ENCODE measurements at places on chromosomes 5 and 9.

DNA sequence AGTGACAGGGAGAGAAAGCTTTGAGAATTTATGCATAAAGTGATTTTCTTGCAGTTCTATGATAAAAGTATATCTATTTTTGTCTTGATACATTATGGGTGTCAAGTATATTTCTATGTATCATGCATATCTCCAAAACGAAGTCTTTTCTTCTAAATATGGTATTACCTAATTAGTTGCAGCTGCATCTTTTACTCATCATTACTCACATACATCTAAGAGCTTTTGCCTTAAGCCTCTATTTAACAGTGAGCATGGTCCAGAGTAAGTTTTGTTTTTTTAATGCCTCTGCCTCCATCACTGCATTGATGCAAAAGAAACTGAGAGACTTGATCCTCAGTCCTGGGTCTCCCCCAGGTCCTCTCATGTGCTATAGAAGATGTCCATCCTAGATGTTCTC is 40.0 kb upstream of the SMC5 start:
- DNase-seq: peak; percentile 37

GRCh38 chr9:123631862-123632261 is 275.9 kb downstream of the CRB2 start:
- DNase-seq: no peak

DNA sequence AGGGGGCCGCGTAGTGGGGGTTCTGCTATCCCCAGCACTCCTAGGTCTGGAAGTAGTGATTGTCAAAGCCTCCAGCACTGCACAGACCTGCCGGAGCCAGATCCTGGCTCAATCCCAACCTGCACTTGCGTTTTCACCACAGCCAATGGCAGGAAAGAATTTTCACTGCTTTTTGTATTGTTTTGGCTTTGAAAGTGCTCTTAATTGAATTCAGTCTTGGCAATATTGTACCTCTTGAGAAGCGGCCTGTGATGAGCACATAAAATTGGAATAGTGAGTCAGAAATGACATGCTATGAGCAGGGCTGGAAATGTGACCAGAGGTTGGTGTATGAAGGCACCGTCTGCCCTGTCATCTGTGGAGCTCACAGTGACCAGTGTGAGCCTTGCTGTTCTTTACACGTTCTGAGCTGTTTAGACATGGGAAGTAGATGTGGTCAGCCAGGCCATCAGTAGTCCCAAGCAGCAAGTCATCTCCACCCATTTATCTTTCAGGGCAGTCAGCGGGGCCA is 41.5 kb downstream of the SECISBP2 start:
- DNase-seq: no peak

DNA sequence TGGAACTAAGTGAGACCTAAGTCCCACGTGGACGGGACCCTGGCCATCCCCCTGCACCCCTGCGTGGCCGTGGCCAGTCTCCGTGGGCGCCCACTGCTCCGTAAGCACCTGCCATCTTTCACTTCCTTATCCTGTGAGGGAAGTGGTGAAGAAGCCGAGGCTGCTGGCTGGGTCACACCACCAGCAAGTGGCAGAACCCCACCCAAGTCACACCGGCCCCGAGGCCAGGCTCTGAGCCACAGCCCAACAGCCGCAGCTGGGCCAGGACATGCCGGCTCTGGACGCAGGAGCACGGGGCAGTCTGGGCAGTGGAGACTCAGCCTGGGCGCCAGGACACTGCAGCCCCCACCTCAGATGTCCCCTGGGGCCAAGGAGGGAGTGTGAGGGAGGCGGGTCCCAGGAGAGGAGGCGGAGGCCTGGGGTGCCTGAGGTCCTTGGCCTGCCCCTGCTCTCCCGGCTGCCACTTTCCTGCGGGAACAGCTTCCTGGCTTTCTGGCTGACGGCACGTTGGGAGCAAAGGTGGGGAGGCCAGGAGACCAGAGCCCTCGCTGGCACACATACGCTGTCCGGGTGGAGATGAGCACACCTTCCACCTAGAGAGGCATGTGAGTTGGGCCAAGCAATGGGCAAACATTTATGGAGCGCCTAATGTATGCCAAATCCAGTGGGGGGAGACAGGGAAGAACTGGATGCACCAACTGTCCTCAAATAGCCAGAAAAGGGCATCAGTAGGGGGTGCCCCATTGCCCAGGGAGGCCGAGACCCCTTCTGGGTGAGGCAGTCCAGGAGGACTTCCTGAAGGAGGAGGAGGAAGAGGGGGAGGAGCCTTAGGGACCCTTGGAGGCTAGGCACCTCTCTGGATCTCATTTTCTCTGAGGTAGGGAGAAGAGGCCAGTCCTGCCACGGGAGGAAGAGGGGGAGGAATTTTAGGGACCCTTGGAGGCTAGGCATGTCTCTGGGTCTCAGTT is 43.9 kb upstream of the EGFL7 start:
- no peak for DNase-seq

- DNase-seq: peak; percentile 86
Observed at GRCh38 chr5:126384985-126385384, 38.2 kb upstream of the GRAMD2B start.

- no peak for DNase-seq
Observed at GRCh38 chr9:130523921-130524320, 55.5 kb upstream of the FUBP3 start.

DNA sequence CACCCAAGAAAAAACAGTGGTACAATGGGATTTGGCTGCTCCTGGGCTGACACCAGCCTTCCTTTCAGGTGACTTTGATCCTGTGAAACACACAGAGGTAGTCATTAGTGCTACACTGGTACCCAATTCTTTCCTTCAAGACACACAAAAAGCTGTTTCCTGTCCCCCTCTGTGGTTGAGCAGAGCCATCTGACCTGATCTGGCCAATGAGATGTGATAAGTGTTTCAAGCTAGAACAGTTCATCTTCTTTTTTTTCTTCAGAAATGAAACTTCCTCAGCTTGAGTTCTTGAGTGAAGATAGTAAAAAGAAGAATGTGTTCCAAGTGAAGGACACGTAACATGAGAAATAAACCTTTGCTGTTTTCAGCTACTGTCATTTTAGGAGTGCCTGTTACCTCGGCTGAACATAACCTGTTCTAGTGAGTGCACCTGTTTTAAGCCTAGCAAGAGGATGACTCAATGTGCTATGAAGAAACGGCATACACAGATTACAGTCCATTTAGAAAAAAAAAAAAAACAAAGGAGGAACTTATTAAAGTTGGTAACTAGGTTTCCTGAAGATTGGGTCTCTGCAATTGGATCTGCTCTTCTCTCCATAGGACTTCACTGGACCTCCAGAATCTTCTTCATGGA is 287.8 kb downstream of the GAS1 start:
- DNase-seq: no peak

GRCh38 chr5:117652958-117653280 is 1078.3 kb upstream of the SEMA6A start:
- DNase-seq: peak; percentile 17

DNA sequence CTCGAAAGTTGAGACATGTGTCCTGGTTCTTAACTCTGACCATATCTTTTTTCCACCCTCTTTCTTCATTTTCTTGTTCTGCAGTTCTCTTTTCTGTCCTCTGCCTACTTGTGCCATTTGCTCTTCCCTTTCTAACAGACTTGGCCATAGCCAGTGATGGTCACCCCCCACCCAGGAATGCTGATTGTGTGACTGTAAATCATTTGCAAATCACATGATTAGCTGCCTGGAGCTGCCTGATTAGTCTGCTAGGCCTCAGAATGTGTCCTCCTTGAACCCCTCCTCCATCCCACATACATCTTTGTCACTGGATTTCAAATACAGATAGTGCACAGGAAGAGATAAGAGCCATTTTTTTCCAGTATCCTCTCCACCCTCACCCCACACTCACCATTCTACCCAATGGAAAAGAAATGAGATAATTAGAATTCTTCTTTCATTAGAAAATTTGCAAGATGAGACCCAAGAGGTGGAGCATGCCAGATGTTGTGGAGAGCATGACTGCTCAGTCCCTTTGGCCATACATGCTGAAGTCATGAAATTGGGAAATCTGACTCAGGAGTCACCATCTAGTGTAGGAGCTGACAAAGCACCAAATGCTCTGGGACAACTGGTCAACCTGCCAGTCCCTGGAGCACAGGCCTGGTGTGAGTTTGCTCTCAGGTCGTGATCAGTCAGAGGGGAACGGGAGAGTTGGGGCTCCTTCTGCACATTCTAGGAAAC is 538.2 kb downstream of the CCDC171 start:
- no peak for DNase-seq

DNA sequence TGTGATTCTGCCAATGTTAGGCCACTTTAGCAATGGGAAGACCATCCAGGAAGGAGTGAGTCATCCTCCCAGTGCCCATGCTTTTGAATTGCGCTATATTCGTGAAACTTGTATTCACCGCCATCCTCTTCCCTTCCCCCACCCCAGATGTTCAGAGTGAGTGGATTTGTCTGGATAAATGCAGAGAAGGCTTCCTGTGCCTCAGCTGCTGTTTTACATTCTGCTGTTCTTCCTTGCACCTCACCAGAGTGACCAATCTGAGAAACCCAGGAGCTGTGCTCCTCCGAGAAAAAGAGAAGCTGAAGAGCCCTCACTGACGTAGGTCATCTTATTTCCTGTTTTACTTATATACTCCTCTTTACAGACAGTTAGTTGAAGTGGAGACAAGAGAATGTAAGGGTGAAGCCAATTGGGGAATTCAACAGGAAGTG is 24.6 kb upstream of the SVEP1 start:
- DNase-seq: no peak

GRCh38 chr9:7150153-7150890 is 392.5 kb downstream of the KDM4C start:
- DNase-seq: no peak

GRCh38 chr5:117623042-117623805 is 1048.6 kb upstream of the SEMA6A start:
- peak; percentile 13 for DNase-seq

DNA sequence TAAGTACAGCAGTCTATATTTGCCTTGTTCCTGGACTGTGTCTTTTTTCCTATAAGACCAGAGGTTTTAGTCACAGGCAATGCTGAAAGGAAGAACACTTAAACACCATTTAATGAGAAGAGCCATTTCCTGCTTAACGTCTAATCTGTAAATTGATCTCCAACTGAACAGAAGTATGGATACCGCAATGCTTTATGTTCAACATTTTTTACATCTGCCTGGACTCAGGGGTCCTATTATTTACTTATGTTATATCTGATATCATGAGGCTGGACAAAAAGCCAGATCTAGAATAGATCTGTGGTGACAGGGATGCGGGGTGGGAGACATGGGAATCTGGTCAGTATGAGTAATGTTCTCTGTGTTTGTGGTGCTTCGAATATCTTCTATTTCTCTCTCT is 334.6 kb upstream of the MPDZ start:
- no peak for DNase-seq

DNA sequence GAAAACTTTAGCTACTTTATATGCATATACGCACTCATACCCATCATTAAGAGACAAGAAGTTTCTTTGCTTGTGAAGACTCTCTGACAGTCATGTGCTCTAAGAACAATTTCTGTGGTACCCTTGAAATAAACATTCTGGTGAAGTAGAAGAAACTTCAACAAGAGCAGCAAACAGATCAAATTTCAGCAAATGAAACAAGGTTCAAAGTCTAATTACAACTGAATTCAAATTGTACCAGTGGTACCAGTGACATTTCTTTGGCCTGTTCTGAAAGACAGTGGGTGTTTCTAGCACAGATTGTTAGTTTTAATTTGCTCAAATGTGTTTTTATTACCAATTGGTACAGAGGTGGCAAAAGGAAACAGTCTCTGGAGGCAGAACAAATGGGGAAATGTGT is 391.0 kb downstream of the CHSY3 start:
- DNase-seq: no peak

GRCh38 chr5:172453206-172453985 is 929 bp downstream of the SH3PXD2B start:
- peak; percentile 81 for DNase-seq

DNA sequence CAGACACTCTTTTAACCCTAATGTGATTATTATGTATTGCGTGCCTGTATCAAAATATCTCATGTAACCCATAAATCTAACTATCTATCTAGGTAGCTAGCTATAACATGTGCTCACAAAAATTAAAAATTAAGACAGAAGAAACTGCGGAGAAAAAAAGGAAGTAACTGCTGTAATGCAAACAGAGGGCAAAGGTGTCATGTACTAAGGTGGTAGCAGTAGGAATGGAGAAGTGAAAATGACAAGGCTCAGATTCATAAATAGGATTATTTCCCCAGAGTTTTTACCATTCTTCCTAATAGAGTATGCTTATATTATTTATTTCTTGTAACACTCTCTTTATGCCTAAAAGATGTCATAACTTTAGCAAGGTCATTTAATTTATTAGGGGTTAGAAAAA is 1527.5 kb upstream of the C9orf72 start:
- no peak for DNase-seq

- DNase-seq: no peak
Observed at GRCh38 chr5:179802207-179802883, 4.3 kb downstream of the MGAT4B start.

DNA sequence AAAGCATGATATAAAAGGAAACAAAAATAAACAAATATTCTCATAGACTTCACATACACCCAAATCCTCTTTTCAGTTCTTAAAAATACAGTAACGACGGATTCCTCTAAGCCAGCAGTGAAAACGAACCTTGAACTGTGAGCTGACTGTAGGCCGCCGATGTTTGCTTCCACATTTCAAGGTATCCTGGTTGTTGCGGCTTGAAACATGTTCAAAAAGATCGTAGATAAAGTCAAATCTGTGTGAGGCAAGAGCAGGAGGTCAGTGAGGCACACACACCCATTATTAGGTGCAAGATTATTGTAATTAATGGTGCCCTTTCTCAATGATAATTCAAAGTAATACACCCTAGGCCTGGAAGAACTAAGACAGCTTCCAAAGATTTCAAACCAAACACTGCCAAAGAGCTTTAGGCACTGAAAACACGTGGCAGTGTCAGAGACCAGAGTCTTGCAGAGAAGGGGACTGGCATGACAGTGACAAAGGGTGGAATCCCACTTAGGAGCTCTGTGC is 141.2 kb upstream of the RETREG1 start:
- no peak for DNase-seq

- no peak for DNase-seq
Observed at GRCh38 chr5:43312699-43313034, 545 bp downstream of the HMGCS1 start.

GRCh38 chr5:165333623-165334022 is 1828.2 kb downstream of the MAT2B start:
- DNase-seq: no peak

GRCh38 chr9:89038382-89039103 is 47.3 kb downstream of the S1PR3 start:
- DNase-seq: peak; percentile 85

- peak; percentile 25 for DNase-seq
Observed at GRCh38 chr9:21674894-21675293, 127.5 kb upstream of the MTAP start.

DNA sequence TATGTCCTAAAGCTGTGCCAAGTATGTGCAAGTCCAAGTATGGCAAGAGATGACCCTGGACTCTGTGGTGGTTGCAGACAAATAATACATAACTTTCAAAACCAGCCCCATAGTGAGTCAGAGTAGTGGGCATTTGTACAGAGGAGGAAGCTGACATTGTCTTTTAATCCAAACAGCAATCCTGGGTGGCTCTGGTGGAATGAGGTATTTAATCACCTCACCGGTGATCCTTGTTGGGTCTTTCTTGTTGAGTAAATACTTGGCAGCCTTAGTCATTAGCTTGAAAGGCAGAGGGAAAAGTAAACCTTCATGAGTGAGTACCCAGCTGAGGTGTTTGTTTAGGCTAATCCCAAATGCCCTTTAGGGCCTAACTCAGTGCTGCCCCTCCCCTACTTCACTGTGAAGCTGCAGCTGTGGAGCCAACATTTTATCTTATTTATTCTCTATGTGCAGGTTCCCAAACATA is 148.7 kb upstream of the SLC12A2 start:
- DNase-seq: peak; percentile 75
